ENCODE measurements at places on chromosomes 5 and 9.

DNA sequence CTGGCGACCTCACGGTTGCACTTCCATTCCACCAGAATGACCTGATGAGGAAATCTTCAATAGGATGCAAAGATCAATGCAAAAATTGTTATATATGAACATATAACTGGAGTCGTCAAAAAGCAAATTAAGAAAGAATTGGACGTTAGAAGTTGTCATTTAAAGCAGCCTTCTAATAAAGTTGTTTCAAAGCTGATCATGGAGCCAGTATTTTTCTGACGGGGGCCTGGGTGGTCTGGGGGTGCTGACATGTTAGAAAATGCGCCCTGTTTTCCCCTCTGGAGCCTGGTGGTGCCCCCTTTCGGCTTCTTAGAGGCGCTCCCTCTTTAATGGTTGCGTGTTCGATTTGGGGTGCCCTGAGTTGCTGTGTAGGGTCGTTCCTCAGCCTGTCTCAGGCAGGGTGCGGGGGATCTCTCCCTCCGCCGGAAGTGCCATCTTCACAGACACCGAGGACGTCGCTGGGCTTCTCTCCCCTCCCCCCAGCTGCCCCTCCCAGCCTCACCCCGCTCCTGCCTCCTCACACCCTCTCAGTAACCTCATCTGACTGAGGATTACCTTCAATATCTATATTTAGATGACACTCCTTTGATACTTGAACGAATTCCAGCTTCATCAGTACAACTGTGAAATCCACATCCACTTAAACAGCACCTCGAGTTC, 18.3 kb downstream of the PTGES2 start:
- no peak for DNase-seq

DNA sequence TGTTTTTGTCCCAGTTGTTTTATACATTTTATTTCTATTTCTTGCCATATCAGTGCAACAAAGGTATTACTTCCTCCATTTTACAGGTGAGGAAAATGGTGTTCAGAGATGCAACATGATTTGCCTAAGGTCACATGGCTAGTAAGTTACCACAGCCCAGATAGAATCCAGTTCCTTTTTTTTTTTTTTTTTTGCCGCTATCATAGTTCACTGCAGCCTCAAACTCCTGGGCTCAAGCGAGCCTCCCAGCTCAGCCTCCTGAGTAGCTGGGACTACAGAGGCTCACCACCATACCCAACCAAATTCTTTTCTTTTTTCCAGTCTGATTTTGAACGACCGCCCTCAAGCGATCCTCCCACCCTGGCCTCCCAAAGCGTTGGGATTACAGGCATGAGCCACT, 480 bp upstream of the CCDC69 start:
- DNase-seq = no peak

- DNase-seq = no peak
Observed at GRCh38 chr9:1319436-1319835, 269.3 kb downstream of the DMRT2 start.

DNA sequence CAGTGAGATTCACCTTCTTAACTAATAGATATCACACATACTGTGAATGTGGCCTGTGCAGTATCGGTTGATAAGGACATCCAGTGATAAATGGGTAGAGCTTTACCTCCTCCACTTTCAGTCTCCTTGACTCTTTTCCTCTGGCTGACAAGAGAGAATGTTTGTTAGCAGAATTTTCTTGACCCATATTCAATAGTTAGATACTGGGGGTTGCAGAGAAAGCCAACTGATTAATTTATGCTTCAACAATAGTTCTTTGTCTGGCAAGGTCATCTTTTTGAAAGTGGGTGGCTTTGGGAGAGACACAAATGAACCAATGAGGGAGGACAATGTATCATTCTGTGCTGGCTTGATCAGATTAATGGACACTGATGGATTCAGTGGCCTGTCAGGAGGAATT, 30.3 kb downstream of the TTC23L start:
- DNase-seq = no peak

GRCh38 chr9:111360881-111361280, 30.9 kb upstream of the OR2K2 start:
- DNase-seq = no peak

GRCh38 chr5:108769352-108769751, 21.7 kb downstream of the FER start:
- no peak for DNase-seq

DNA sequence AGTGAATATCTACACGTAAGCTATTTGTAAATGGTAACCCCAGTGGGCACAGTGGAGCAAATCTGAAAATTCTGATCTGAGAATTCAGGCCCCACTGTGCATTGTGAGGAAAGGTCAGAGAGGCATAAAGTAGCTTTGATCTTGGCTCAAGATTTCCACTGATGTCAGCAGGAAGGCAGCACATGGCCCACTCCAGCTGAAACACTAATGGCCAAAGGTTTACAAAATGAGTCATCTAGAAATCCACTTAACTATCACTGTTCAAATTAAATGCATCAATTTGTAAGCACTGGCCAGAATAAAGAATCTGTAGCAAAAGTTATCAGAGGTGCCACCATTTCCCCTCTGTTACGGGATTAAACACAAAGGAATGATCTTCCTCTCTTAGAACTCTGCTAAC, 191.6 kb downstream of the C9orf152 start:
- DNase-seq = no peak

DNA sequence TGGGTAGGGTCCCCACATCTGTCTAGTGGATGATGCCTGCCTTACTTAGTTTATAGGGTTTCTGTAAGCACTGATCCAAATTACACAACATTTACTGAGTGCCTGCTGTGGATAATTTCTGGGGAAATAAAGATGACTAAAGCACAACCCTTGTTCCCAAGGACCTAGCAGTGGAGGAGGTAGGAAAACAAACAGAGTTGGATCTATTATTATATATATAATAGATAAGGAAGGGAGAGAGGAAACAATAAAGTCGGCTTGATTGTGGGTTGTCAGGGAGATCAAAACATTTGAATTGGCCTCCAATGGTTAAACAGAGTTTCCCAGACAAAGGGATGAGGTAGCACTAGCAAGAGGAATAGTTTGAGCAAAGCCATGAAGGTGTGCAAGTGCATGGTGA, 14.0 kb downstream of the IL33 start:
- no peak for DNase-seq

DNA sequence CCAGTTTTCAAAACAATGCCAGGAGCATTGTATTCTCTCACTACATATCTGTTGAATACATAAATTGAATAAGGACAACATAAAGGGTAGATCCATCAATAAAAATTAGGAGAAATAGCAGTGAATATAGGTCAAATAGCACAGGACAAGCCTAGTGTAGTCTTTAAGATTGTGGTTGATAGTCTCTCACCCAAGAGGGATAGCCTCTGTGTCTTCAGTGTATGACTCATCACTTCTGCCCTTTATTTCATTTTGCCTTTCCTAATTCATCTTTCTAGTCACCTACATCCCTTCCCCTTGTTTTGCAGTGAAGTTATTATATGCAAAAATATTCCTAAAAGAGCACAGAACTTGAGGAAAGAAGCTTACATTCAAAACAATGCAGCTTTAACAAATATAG, 335.0 kb upstream of the TUSC1 start:
- DNase-seq = no peak

DNA sequence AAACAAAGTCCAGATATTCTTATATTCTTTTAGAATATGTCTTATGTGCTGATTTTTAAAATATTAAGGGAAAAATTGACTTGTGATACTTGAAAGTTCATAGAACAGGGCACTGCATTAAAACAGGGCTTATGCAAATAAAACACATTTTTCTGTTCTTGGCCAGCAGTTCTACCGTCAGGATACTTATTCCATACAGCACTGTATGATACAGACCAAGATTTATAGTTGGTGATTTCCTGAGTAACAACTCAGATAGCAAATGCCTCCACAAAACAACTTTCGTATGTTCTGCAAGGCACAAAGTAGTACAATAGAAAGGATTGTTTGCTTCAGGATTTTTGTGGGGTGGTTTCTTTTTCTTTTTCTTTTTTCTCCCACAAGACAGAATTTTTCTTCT, 70.0 kb downstream of the F2RL2 start:
- no peak for DNase-seq

GRCh38 chr5:150542933-150543445, 35.1 kb downstream of the NDST1 start:
- DNase-seq = no peak

GRCh38 chr9:28163619-28164018, 590.3 kb upstream of the C9orf72 start:
- no peak for DNase-seq

- no peak for DNase-seq
Observed at GRCh38 chr9:133116346-133117231, 4.5 kb downstream of the RALGDS start.

- DNase-seq = no peak
Observed at GRCh38 chr5:6176102-6176693, 202.1 kb downstream of the MED10 start.

- DNase-seq = no peak
Observed at GRCh38 chr5:37695647-37696046, 144.2 kb downstream of the GDNF start.

DNA sequence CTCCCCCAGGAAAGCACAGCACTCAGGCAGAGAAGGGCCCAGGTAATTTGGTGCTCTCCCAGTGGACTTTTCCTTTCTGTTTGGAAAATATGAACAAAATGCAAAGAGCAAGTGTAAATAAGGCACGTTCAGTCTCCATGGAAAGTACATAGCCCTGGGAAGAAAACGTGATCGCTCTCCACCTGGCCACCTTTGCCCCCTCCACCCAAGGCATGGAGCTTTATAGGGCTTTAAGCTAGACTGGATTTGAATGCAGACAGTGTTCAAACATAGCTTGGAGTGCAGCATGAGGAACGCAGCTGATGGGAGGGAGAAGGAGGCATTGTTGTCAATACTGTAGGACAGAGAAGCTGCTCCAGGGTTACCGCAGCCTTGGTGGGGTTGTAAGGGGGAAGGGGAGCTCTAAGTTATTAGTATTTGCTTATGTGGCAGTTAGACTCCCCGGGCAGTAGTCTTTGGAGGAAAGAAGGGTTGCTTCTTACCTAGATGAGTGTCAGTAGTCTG, 500.2 kb downstream of the SPOCK1 start:
- no peak for DNase-seq

- no peak for DNase-seq
Observed at GRCh38 chr9:101458963-101459631, 23.5 kb upstream of the ALDOB start.

DNA sequence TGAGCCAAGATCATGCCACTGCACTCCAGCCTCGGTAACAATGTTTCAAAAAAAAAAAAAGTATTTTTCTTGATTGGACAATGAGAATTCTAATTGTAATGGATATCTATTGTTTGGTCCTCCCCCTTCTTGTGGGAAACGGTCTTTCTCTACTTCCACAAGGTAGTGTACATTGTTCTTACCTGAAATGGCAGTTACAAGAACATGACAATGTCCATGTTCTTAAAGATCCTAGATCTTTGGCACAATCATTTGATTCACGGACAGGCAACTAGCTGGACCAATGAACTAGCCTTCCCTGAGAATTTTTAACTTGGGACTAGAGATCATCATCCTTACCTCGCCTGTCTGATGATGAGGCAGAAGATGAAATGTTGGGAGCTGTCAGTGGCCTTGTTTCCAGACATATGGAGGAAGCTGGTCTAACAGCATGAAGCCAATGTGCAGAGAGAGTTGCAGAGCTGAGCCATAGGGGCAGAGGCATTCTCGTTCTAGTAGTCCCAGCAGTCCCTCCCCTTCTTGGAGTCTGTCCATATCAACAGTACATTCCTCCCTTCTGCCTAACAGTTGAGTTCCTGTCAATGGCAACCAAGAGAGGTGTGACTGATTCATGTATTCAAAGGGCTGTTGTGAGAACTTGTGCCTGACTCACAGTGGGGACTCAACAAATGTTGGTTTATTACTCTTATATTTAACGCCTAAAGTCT, 2.1 kb upstream of the MARCHF6 start:
- no peak for DNase-seq

- DNase-seq = no peak
Observed at GRCh38 chr9:19102181-19102630, 498 bp downstream of the HAUS6 start.

DNA sequence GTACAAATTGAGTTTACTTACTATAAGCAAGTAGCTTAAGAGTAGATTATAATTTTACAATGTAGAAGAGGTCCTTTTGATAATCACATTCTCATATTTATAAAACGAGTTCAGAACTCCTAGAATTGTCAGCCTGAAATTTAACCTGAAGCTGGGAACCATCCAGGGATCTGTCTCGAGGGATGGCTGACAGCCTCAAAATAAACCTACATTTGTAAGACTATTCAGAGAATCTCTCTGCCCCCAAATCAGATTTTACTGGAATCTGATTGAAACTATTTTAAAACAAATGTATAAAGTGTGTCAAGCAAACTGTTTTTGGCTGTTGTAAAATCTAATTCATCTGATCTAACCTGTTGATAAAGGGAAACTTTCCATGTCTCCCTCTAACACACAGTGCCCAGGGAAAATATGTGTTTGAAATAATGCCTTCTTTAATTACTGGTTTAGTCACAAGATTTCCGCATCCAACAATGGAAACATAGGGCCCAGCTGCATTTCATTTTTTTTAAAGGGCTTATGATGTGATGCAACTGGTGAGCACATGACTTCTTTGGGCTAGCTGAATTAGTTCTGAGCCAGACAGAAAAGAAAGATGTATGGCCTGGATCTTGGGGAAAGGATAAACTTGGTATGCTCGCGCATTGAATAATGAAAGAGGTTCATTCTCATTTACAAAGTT, 30.3 kb downstream of the SLC25A46 start:
- no peak for DNase-seq

DNA sequence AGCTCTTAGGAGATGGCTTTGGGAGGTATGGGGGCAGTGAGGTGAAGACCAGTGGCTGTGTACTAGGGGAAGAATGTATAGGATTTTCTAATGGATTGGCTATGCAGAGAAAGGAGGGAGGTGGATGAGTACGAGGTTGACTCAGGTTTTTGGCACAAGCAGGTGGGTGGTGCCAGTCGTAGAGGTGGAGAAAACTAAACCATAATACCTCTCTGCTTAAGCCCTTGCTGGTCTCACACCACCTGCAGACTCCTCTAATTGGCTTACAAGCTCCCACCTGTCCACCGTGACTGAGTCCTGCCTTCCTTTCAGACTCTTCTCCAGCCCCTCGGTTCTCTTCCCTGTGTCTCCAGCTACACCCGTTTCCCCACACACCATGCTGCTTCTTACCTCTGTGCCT, 521.7 kb upstream of the CLINT1 start:
- no peak for DNase-seq

GRCh38 chr9:4762886-4763541, 22.0 kb upstream of the AK3 start:
- DNase-seq = no peak

GRCh38 chr5:139078345-139078744, 119.8 kb downstream of the SIL1 start:
- no peak for DNase-seq

DNA sequence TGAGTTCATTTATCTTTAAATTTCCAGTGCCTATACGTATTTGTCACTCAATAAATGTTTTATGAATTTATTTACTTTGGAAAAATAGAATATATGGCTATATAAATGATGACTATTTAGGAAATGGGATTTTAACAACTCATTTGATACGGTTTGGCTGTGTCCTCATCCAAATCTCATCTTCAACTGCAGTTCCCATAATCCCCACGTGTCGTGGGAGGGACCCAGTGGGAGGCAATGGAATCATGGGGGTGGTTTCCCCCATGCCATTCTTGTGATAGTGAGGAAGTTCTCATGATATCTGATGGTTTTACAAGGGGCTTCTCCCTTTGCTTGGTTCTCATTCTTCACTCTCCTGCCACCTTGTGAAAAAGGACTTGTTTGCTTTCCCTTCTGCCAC, 187.6 kb upstream of the EFNA5 start:
- DNase-seq = no peak
